Fibroblast of lung (primary cell): ENCODE measurements at places on chromosomes 5 and 9. TPM values are rescaled to one million over a fixed set of nuclear protein-coding genes. Genes with fewer than 3 reads are reported as not detected.

The PCDHA9 gene
- 0.26 and 0.33 TPM in 2 replicates for total RNA-seq

The KCNN2 gene
- 0.50 TPM in 1 of 2 replicates, not detected in the other for total RNA-seq

The ASS1 gene
- 223 and 276 TPM in 2 replicates for total RNA-seq

The FBXL17 gene
- 8.3 and 8.7 TPM in 2 replicates for total RNA-seq

The LCN10 gene
- total RNA-seq = not detected in 2 replicates

The CA9 gene
- 0.17 and 0.26 TPM in 2 replicates for total RNA-seq
